SJSA1 (cell line): ENCODE measurements at places on chromosomes 5 and 9. TPM values are rescaled to one million over a fixed set of nuclear protein-coding genes. Genes with fewer than 3 reads are reported as not detected.

DNA sequence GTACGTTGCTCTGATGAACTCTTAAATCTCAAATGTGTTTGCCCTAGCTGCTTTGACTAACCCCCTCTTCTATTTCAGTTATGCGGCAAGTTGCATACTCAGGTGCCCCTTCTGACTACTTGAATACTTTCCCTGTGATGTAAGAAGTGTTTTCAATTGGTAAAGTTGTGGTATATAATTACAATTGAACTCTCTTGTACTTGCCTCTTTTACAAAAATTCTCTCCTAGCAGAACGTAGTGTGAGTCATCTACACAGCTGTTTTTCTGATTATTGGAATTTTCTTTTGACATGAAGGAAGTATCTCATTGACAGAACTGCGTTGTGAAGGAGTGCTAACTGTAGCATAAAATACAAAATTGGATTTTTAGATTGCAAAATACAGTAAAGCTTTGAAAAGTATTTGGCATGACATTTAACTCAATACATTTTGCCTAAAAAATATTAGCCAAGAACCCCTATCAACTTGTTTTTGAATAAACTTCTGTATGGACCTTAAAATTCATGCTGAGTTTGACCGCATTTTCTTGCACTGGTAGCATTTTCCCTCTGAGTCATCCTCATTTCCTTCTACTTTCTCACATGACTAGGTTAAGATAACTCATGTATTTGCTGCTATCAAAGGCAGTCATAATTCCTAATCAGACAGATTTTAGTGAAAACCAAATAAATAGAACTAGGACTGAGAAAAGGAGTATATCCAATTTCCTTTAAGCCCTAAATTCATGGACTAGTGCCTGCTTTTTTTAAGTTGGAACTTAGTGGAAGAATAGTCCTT, 6.3 kb downstream of the CRHBP start:
- no peak for DNase-seq

GRCh38 chr5:80206282-80206681, 49.6 kb downstream of the SERINC5 start:
- DNase-seq: no peak

DNA sequence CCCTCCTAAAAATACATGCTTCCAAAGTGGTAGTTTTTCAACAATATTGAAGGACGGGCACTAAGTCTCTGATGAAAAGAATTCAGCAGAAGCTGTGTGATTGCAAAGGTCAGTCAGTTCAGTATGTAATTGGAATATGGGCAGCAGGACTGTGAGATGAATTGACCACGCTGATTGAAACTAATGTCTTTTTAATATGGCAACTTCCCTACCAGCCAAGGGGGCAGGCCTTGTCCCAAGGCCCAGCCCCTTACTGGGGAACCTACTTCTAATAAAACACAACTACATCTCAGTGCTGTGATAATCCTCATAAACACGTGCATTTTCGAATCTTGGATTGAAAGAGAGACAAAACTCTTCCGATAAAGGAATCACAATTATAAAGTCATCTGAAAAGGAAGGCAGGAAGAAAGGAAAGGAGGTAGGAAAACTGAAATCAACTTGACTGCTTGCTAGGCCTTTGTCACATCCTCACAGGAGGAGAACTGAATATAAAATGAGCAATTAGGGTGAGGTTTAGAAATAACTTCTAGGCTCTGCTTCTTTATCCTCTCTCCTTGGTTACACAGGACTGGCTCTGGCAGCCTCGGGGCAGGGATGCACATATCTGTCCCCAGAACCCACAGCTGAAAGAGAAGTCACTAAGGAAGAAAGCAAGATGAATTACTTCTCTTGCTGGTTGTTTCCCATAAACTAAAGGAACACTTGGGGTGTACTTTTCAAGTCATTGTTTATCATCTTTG, 281.9 kb downstream of the GLIS3 start:
- no peak for DNase-seq

DNA sequence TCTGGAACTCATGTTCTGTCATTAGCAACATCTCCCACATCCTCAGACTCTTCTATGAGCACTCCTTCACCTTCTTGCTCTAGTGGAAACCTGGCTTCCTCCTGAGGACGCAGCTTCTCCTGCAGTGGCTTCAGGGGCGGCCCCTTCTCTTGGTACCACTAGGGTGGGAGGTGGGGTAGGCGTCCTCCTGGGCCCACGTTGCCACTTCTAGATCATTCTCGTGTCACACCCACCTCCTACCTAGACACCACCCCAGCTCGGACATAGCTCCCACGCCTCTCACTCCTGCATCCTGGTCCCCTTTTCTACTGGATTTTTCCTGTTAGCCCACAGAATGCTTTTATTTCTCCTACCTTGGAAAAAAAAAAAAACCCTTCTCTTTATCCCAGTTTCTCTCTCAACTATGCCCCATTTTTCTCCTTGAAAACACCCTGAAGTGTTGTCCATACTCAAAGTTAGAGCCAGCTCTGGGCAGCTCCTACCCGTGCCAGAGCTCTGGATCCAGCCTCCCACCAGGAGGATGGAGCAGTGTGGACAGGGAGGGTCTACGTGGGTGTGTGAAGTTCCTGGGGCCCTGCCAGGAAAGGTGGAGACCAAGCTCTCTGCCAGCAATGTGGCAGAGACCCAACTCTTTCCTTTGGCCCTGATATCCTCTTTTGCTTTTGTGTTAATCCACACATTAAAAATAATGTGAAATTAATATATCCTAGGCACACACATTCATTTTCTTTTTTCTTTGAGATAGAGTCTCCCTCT, 179.2 kb downstream of the HSPA4 start:
- no peak for DNase-seq

GRCh38 chr5:141476132-141476911, 556 bp downstream of the PCDHGC3 start:
- DNase-seq: peak; percentile 66

- no peak for DNase-seq
Measured at GRCh38 chr5:42606464-42606869, 150.2 kb upstream of the CCDC152 start.

- no peak for DNase-seq
Measured at GRCh38 chr9:18473652-18474279, at the start of gene ADAMTSL1. Gene ADAMTSL1, plus strand, starts transcription at chr9:18474153. Its CDS starts 80 bp downstream, at chr9:18474233.

The CCNJL gene
- 12.9 and 14.9 TPM in 2 replicates for total RNA-seq

The LAMC3 gene
- total RNA-seq: not detected in 2 replicates

- no peak for DNase-seq
Measured at GRCh38 chr9:84759300-84759750, 89.8 kb downstream of the NTRK2 start.

DNA sequence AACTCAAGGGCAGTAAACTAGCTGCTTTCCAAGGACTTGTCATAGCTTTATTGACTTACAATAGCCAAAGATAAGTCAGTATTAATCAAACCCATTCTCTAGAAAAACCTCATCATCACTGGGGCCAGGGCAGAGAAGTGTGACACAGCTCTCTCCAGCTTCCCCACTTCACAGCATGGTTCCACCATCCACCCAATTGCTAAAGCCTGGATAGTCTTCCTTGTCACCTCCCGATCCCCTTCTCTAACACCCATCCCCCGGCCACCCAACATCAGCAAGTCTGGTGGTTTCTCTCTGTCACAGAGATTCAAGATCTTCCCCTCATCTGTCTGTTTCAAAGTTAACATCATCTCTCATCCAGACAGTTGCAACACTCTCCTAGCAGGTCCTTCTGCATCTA, 88.6 kb upstream of the GABRP start:
- DNase-seq: no peak

The LRRC19 gene
- not detected in 2 replicates for total RNA-seq

DNA sequence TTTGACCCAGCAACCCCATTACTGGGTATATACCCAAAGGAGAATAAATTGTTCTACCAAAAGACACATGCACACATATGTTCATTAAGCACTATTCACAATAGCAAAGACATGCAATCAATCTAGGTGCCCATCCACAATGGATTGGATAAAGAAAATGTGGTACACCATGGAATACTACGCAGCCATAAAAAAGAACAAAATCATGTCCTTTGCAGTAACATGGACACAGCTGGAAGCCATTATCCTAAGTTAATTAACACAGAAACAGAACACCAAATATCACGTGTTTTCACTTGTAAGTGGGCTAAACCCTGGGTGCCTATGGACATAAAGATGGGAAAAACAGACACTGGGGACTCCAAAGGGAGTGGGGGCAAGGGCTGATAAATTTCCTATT, 46.6 kb downstream of the KLHL3 start:
- no peak for DNase-seq

- peak; percentile 63 for DNase-seq
Measured at GRCh38 chr5:776862-777711, 7.4 kb downstream of the ZDHHC11B start.

DNA sequence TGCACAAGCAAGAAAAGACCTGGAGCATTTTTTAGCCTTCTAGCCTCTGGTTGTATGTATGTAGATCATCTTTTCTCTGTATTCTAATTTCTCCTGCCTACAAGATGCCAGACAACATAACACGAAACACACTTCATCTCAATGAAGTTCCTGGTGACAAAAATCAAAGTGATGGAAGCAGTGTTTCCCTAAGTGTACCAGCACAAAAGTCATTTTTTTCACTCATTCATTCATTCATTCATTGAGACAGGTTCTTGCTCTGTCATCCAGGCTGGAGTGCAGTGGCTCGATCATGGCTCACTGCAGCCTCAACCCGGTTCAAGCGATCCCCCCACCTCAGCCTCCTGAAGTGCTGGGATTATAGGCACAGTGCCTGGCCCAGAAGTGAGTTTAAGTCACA, 71.5 kb upstream of the SAP30L start:
- no peak for DNase-seq

DNA sequence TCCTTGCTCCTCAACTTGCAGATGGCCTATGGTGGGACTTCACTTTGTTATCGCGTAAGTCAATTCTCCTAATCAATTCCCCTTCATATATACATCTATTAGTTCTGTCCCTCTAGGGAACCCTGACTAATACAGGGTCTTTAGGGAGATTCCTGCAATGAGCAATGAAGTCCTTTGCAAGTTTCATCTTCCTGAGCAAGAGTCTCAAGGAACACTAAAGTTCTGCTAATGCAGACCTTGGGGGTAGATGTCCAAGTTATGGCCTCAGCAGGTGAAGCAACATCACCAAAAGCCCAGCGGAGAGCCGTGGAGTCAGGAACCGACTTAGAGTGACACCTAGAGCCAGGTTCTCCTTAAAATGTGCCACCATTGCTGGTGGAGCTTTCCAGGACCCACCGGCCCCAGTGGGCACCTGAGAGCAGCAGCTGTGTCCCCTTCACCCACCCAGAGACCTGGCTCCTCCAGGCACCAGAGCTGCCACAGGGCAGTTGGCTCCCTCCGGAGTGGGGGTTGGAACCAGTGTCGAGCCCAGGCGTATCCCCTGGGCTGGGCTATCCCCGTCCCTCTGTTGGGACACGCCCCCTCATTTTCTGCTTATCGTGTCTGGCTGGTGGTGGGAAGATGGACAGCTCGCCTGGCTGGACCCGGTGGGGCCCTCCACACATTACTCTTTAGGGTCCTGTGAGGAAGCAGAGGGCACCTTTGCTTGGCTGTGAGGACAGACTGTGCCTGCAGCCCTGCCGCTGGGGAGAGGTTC, 10.9 kb upstream of the FCN1 start:
- DNase-seq: no peak

DNA sequence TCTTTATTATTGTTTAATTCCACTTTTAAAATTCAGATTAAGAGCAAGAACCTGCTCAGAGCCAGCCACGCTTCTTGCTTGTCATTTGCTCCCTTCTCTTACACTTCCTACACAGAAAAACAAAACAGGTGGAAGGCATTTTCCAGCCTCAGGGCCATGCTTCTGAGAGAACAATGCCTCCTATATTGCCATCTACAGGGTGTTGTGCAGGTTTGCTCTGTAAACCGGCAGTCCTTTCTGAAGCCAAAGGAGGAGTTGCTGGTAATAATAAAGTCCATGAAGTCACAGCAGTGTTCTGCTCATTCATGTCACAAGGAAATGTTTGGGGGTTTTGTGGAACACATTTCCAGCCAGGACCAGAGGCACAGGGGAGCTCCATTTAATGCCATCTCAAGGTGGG, 16.1 kb upstream of the PRLR start:
- no peak for DNase-seq

- DNase-seq: peak; percentile 80
Measured at GRCh38 chr5:138035605-138036537, 3.0 kb upstream of the FAM13B start.

- DNase-seq: peak; percentile 81
Measured at GRCh38 chr5:74631081-74631953, 9.2 kb downstream of the ENC1 start.

The GRM6 gene
- not detected in 2 replicates for total RNA-seq

DNA sequence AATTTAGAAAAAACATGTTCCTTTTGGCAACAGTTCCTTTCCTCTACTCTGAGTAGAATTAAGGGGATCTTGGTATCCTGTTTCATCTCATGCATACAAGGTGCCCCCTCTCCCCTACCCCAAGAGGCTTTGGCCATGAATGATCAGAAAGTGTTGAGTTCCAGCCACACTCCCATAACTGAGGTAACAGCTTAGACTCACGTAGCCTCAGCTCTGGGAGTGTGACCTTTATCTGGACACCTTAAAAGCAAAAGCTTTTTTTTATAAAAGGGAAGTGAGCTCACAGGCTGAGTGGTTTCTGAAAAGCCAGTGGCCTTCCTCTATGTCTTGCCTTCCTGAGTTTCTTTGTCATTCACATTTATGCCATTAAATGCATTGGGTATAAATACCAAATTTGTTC, 900 bp upstream of the HAVCR2 start:
- DNase-seq: no peak

- peak; percentile 61 for DNase-seq
Measured at GRCh38 chr5:177402271-177403043, 2.0 kb upstream of the PFN3 start.

DNA sequence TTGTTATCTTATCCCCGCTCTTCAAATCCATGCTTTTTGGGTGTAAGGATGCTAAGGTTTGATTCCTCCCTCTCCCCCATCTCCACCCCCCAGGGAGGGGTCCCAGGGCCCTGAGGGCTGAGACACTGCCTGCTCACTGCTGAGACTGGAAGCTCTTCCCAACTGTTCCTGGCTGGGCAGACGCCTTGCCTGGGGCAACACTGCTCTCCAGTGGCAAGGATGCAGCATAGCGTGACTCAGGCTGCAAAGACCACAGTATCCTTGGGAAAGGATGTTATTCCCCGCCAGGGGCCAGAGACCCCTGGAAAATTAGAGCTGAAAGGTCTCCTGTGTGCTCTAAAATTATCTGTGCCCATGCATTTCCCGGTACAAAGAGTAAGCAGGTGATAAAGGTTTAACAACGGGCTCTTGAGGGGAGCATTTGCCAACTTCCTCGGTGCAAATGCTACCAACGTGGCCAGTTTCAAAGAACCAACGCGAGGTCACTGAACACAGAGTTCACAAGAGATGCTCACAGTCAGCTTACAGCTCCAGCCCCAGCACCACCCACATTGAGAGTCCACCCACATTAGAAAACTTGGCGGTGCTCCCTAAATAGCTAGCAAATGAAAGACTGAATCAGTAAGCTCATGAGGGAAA, 271.9 kb downstream of the NSG2 start:
- peak; percentile 73 for DNase-seq

DNA sequence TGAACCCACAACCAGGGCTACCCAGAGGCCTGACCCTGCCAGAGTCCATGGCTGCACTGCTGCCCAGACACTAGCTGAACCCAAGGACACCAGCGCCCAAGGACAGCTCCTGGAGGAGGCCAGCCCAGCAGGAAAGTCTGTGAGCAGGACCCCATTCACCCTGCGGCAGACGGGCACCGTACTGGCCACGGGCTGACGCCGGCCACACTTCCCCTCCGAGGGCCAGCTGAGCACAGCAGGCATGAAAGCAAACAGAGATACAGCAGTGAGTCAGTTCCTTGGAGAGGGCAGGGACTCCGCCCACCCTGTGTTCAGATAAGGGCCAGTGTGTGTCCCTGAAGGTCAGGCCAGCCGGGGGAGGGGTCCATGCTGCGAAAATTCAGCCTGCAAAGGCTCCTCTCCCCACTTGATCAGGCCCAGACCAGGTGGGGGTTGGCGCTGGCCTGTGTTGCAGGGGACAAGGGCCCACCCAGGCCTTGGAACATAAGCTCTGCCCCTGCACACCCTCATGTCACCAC, 3.2 kb downstream of the RNF208 start:
- peak; percentile 20 for DNase-seq

The F2RL1 gene
- total RNA-seq: 0.41 and 1.2 TPM in 2 replicates
